ENCODE measurements at places on chromosomes 13 and 19.

GRCh38 chr13:99214232-99214631, 13.6 kb downstream of the UBAC2 start:
- no peak for DNase-seq

GRCh38 chr13:100361504-100361903, 227.1 kb downstream of the GGACT start:
- no peak for DNase-seq

- no peak for DNase-seq
These were observed 6.3 kb upstream of the NLRP2 start for GRCh38 chr19:54959840-54960239.

DNA sequence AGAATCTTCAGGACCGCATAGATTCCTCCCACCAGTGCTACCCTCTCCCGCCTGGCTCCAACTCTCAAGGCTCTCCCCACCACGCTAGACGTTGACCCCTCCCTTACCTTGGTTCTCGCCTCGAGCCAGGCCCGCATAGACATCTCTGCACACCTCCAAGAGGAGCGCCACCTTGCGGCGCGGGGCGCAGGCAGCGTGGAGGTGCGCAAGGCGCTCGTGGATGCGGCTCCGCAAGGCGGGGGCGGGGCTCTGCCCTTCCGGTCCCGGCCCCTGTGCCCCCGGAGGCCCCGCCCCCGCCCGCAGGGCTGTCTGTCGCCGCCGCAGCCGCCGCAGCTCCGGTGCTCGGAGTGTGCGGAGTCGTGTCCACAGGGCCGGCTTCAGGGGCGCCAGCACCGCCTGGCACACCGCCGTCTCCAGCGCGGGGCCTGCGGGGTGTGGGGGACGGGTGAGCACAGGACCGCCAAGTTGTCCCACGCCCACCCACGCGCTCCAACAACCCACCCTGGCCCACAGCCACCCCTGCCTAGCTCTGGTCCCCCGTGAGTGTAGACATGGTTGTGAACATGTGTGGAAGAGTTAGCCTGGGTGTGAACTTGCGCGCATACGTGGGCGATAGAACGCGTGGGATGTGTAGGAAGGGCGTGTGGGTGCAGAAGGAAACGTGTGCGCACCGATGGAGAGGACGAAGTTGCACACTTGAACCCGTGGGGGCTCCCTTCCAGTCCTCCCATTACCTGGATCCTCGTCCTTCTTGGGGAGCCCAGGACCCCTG, 8.1 kb downstream of the RINL start:
- peak; percentile 94 for DNase-seq

DNA sequence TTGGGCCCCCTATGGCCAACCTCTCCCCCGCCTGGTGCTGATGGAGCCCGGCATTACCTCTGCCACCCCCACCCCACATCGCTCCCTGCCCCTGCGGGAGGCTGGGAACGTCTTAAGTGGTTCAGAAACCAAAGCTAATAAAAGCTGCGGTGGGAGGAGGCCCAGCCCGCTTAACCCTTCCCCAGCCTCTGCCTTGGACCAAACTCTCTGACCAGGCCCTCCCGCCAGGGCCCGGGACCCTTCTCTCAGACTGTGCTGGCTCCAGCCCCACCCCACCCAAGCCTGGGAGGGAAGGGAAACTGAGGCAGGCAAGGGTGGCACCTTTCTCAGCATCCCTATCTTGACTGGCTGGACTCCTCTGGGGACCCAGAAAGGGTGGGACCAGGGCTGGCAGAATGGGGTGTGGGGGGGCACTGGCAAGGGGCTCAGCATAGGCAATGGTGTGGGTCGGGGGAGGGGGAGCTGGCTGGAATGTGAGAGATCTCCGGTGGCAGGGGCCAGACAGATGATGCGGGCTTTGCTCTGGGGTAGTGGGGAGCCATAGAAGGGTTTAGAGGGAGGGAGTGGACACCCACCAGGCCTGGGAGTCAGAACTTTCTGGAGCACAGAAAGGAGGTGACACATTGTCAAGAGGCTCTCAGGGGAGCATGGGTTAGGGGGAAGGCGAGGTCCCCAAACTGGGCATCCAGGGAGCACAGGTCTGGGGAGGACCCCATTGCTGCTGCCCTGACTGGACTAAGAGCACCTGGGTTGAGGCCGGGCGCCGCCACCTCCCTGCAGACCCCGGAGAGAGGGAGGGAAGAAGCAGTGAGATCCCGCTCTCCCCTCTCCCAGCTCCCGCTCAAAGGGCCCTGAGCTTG, 21.9 kb downstream of the SMIM24 start:
- DNase-seq = no peak
